ENCODE measurements at places on chromosomes 3 and 15.

GRCh38 chr3:100334488-100335351, at the start of gene NIT2:
TSS of gene NIT2 (plus strand) at chr3:100334757. CDS start at chr3:100334792, 35 bp downstream.
- no peak for DNase-seq

DNA sequence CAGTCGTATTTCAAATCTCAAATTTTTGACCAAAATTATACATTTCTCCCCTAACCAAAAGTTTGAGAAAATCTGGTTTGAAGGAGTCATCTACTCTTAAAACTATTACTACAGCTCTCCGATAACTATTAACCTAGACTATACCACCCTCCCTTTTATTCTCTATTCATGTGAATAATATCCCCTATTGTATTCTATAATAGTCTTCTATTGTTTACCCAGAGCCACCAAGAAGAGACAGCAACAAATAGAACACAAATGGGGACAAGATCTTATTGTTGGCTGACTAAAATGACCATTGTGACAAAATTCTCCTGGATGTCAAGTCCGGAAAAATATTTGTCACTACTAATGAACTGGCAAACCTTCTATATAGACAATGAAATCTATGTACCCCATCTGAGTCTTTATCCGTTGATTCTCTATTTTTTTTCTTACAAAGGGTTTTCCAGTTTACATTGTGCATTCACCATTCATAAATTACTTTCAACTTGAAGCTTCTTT, 618.0 kb downstream of the CADM2 start:
- no peak for DNase-seq

DNA sequence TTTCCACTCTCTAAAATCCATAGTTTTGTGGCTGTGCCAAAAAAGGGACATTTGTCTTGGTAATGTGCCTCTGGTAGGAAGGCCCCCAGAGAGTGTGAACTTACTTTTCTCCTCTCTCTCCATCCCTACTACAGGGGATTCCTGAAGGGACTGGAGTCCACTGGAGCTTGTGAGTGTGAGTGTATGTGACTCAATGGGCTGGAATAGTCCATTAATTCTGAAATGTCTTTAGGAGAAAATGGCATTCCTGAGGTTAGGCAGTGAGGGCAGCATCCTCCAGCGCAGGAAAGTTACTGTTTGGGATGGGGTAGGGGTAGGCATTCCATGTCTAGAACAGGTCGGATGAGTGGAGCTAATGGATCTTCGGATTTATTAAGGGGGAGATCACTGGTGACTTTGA, 59.8 kb upstream of the CACNA2D3 start:
- DNase-seq: no peak

- DNase-seq: no peak
Observed at GRCh38 chr15:92733934-92734521, 78.5 kb upstream of the FAM174B start.

GRCh38 chr3:182521339-182521738, 272.0 kb upstream of the ATP11B start:
- no peak for DNase-seq

- no peak for DNase-seq
Observed at GRCh38 chr3:44685128-44685800, 27.2 kb upstream of the ZNF502 start.

GRCh38 chr3:9331171-9331570, 31.7 kb upstream of the THUMPD3 start:
- DNase-seq: no peak

DNA sequence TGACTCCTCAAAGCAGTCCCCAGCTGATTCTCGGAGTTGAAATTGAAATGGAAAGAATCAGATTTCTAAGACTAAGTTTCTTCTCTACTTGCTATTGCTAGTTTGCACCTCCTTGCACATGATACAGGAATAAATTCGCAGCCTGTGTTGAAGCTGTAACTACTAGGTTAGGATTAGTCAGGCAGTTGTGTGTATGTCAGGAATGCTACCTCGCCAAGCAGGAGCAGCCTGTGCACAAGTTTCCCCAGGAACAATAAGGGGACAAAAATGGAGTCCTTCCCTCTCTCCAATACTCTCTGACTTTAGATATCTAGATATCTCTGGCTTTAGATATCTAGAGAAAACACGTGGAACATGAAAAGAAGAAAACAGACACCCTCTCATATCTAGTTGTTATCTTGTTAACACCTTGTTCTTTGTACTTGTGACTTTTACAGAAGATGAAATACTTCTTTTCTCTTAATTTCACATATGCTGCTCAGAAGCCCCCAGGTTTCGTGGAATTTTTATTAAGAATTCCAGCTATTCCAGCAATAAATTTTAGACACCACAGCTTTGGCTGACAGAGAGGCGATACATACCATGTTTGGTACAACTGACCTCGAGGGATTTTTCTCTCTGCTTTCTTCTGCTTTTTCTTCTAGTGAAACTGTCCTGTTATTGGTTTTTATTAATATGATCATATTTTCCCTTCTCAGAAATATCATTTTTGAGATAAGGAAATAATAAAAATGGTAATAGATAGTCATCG, 56.1 kb upstream of the CMSS1 start:
- DNase-seq: no peak

GRCh38 chr3:52132041-52132440, 22.2 kb downstream of the POC1A start:
- no peak for DNase-seq

DNA sequence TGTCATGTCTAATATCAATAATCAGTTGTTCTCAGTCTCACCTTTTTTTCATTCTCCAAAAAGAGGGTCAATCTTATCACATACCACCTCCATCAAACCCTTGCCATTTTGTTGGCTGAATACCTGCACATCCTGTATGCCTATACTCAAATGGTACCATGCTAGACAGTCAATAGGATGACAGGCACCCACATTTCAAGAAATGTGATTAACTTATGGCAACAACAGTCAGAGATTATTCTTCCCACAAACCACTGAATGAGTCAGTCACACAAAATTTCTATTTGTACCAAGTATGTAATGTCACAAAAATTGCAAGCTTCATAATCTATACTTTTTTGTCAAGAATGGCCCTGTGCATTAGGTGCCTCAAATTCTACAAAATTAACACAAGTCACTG, 5.1 kb upstream of the SLC27A2 start:
- DNase-seq: no peak

- no peak for DNase-seq
Observed at GRCh38 chr3:72187131-72187530, 402.2 kb upstream of the PROK2 start.

Measured in NCI-H187 treated with DMSO at 0.1 percent for 48 hours (cell line).